ENCODE measurements at places on chromosomes 2 and 18.

- peak; percentile 7 for DNase-seq
Measured at GRCh38 chr2:175837046-175837445, 165.0 kb downstream of the LNPK start.

DNA sequence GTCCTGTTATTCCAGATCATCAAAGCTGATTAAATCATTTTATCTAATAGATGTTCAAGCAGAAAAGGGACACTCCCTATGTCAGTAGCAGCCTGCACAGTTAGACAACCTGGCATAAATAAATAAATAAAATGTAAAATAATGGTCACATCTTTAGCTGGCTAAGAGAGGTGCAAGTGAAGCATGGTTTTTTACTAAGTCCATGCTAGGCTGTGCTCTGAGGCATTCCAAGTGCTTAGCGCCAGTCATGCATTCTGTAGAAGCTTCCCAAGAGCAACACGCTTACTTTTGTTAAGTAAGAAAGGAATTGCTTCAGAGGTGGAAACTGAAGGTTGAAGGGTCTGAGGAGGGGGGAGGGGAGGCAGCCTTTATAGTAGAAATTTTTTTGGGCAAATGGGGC lies 351.2 kb downstream of the CDH2 start:
- DNase-seq: no peak

DNA sequence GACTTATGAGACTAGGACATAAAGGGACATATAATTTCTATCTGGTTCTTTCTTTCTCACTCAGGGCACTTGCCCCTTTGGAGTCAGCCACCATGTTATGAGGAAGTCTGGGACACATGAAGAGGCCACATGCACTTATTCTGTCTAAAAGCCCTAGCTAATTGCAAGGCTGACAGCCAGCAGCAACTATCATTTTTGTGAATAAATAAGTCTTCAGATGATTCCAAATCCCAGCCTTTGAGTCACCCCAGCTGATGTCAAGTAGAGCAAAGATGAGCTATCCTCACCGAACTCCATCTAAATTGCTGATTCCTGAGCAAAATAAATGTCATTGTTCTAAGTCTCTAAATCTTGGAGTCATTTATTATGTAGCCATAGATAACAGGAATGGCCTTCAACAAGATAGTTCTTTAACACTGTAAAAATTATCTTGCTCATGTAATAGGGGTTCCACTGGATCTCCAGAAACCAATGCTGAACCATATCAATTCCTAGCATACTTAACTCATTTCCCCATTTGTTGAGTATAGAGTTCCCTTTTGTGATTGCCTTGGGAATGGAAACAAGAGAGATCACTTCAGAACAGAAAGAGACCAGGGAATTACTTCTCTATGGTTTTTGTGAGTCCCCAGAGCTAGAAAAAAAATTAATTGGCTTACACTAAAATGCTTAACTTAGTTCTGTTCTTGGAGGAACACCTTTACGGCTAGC lies 50.6 kb upstream of the FN1 start:
- no peak for DNase-seq

DNA sequence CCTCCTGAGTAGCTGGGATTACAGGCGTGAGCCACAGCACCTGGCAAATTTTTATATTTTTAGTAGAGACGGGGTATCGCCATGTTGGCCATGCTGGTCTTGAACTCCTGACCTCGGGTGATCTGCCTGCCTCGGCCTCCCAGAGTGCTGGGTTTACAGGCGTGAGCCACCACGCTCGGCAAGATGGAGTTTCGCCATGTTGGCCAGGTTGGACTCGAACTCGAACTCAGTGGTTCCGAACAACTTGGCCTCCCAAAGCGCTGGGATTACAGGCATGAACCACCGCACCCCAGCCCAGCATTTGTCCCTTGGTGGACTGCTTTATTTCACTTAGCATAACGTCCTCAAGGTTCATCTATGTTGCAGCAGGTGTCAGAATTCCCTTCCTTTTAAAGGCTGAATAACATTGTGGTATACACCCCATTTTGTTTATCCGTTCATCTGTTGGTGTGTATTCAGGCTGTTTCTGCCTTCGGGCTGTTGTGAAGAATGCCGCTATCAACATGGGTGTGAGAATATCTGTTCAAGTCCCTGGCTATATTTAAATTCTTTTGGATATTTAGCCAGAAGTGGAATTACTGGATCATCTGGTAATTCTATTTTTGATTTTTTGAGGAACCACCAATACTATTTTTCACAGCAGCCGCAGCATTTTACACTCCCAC lies 1.2 kb upstream of the CENPA start:
- no peak for DNase-seq

DNA sequence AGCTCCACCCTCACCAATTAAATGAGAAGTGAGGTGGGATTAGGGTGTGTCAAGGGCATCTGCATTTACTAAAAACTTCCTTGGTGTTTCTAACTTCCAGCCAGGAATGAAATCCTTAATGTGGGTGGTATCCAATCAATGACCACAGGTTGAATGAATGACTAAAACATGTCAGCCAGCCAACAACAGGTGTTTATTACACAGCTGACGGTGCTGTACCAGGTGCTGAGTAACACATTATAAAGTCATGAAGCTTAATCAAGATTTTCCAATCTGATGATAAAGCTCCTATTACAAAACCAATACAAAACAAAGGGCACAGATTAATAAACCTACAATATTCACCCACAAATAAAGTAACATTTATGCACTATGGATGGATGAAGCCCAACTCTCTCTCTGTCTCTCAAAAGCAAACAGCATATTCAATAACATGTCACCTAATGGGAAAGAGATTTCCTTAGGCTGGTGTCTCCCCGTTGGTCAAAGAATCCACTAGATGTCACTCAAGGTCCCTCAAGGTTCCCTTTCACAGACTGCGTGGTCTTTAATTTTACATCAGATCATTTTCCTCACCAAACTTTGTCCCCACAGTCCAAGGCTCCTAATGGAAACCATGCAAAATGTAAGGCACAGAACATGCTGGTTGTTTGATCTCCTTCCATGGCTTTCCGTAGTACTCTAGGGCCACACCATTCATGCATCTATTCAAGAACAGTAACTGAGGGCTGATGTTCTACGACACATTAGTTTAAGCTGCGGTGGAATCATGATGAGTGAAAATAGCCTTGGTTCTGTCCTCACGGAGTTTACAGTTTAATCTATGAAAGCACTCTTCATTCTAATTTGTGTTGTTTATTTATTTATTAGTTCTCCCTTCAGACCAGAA lies 6.4 kb upstream of the PTPN4 start:
- DNase-seq: peak; percentile 66

DNA sequence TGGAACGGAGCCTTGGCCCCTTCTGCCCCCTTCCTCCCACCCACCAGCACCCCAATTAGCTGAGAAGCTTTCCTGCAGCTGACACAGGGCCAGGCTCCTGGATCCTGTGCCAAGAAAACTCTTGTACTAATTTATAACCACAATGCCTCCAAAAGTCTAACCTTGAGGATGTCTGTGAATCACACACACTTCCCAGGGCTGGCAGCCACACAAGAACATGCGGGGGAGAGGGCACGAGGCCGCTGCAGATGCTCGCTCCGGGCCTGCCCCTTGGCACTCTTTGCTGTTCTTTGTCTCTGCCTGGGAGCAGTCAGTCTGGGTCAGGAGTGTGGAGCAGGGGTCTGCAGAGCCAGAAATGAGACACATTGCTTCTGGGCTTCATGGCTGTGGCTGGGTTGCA lies 62.7 kb upstream of the KIF5C start:
- DNase-seq: peak; percentile 37

DNA sequence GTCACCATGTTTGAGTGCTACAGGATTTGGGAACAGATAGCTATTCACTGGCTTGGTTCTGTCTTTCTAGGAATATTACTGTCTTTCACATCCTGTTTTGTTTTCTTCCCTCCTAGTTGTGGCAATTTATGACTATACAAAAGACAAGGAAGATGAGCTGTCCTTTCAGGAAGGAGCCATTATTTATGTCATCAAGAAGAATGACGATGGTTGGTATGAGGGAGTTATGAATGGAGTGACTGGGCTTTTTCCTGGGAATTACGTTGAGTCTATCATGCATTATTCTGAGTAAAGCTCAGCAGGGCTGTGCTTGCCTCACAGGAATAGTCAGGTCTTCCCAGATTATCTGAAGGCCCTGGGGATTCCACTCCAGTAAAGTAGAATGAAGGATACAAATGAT lies 98.9 kb downstream of the ABI2 start:
- no peak for DNase-seq

GRCh38 chr2:190551928-190552327 lies 17.4 kb upstream of the NEMP2 start:
- DNase-seq: peak; percentile 54

- DNase-seq: no peak
Measured at GRCh38 chr2:184646593-184646992, 48.3 kb downstream of the ZNF804A start.

- no peak for DNase-seq
Measured at GRCh38 chr2:209671020-209671680, 100.5 kb upstream of the UNC80 start.

DNA sequence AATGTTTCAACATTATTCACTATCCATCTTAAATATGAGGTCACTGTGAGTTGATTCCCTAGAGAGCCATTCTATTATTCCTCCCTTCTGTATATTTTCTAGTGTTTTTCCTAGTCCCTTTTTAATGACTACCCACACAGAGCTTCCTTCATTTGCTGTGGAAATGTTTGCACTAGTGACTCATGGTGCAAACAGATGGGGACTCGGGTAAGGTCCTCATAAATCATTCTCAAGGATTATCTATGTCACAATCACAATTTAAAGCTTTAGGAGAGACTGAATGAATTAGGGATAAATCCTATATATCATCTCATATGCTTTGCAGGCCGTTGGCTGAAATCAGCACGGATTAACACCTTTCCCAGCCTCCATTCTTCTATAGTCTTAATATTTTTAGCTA lies 159.6 kb downstream of the DCC start:
- DNase-seq: no peak

DNA sequence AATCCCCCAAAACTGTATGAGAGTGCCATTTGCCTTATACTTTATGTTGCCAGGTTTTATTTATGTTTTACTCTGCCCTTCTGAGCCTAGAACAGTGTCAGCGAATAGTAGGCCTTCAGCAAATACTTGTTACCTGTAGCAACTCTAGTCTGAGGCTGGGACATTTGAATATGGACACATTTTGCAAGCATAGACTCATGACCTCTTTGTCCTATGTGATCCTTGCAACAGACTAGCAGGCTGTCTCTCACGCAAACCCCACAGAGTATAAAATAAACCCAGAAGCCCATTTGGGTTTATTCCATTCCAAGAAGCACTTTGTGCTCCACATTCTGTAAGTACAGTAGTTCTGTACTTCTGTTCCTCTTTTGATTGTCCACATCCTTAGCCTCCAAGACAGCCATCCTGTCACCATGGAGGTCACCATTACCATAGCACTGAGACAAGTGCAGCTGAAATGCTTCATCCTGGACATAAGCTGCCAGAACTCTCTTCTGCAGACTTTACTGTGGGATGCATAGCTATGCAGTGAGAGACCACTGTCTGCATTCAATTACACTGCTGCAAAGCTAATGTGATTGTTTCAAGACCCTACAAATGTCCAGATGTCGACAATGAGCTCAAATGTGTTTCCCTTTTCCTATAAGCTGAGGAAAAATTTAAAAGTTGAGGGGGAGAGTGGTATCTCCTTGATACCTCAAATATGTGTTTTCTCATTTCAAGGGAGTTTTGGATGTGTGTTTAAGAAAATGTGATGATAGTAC lies 425.7 kb downstream of the PID1 start:
- no peak for DNase-seq

GRCh38 chr2:77469106-77469505 lies 53.1 kb downstream of the LRRTM4 start:
- DNase-seq: no peak

DNA sequence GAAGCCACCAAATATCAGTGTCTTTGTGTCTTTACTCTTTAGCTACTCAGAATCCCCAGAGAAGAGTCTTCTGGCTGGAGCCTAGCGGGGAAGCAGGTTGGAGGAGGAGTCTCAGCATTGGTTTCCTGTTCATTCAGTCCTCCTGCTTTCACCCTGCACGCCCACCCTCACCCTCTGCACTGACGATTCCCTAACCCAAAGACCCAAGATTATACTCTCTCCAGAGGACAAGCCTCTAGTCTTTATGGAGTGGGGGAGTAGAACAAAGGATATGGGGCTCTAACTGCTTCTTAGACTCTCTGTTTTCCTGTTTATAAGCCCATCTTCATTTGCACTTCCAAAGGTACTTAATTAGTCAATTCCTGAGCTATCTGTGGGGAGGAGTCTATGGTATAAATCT lies 338.8 kb downstream of the AGPS start:
- DNase-seq: no peak

DNA sequence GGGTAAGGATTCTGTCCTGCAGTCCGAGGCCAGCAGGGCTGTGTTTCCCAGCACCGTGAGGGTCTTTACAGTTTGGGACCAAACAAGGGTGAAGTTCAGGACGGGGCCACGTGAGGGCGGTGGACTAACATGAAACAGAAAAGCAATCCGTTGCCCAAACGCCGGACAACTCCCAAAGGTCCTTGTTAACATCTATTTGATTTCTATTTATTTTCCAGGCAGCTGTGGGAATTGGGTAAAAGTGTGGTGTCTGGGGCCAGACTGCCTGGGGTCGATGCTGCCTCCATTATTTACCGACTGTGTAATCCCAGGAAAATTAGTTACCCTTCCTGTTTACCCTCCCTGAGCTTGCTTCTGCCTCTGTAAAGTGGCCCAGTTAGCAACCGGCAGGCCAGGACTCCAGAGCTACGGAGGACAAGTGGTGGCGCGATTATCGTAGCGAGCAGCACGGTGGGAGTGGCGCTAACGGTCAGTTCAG lies 66.3 kb upstream of the TCF7L1 start:
- DNase-seq: peak; percentile 75

- DNase-seq: no peak
Measured at GRCh38 chr2:207458582-207458981, 71.2 kb upstream of the CREB1 start.

DNA sequence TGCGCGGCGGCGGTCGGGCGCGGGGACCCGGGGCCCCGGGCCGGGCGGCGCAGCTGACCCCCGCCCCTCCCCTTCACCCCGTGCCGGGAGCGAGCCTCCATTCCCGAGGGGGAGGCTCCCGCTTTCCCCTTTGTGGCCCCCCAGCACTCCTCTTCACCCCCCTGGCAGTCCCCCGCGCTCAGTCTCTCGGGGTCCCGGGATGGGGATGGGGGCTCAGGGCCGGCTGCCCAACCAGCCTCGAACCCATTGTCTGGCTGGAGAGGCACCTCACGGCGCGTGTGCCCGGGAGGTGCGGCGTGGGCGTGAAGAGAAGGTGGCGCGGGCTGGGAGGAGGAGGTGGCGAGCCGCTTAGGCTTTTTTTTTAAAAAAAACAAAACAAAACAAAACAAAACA lies 748 bp downstream of the FMNL2 start:
- DNase-seq: no peak

DNA sequence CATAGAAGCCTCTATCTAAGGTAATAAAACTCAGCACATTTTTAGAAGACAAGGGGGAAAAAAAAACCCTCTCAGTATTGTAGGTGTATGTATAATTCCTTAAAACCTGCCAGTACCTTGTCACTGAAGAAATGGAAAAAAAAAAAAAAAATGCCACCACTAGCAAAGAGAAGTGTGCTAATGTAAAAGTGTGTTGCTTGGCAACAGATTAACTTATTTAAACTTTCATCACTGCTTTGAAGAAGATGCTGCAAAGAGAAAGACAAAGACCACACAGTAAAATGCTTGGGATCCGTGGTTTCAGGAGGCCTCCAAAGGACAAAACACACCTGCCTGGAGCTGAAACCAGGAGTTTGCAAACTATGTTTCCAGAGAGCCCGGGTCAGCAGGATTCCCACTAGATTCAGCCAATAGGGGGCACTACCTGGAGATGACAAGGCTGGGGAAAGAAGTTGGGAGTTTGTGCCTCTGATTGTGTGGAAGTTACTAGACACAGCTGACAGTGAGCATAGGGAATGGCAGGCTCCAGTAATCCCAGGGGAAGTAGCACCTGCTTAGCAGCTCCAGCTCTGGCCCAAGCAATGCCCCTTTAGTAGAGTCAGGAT lies 169.1 kb upstream of the TRIB2 start:
- DNase-seq: no peak

Measured in Kasumi-1 (cell line).